Large intestine (tissue), 12 donors: ENCODE measurements at places on chromosomes 11 and 22. TPM values are rescaled to one million over a fixed set of nuclear protein-coding genes. Genes with fewer than 3 reads are reported as not detected.

DNA sequence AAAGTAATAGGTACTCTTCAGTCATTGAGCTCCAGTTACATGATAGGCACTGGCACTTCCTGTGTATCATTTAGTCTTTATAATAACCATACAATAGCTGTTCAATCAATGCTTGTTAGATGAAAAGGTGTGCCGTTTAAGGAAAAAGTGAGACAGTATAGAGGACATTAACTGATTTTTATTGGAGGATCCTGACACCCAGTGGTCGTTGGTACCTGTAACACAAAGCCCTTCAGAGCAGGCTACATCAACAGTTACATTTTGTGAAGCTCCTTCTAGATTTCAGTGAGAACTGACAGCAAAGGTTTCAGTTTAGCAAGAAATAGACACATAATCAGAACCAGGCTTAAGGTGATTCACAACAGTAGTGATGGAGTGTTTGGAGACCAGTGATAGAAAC, 44.2 kb downstream of the CCDC81 start:
- DNase-seq = no peak

DNA sequence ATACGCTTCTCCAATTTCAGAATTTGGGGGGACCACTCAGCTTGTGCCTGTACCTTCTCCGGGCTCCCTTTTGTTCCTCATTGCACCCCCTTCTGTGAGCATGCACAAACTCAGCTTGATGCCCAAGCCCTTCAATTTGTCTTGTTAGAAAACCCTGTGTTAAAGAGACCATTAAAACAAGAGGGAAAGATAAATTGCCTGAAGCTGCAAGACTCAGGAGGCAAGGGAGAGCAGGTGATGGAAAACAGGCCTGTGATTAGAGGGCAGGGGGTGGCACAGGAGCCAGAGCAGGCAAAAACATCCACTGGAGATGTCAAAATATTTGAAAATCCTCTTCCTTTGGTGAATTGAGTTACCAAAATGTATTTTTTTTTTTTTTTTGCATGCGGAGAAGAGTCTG, 121.7 kb downstream of the MIAT start:
- no peak for DNase-seq

GRCh38 chr11:76677458-76677765, 6.9 kb upstream of the LRRC32 start:
- DNase-seq = no peak

- DNase-seq = peak; percentile 98
Observed at GRCh38 chr11:75786101-75786736, 17.6 kb downstream of the DGAT2 start.

DNA sequence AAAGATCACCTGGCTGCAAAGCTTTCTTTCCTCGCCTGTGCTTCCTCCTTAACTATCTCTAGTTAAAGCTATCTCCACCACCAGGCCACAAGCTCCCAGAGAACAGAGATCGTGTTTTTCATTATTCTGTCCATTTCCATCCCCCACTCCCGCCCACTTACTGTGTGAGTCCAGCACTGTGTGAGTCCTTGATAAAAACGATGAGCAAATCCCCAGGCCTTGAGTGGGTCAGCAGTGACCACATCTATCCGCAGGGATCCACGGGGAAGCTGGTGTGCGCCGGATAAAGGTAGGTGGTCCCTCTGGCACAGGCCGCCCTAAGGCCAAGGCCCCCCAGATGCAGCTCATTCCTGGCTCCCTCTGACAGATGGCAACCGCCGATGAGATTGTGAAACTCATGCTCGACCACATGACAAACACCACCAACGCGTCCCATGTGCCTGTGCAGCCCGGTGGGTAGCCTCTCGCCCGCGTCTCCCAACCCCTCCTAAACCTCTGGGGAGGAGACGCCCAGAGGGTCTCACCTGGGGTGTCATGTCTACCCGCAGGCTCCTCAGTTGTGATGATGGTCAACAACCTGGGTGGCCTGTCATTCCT, 9.3 kb downstream of the TKFC start:
- DNase-seq = no peak

GRCh38 chr11:131303611-131304119, 66.8 kb upstream of the NTM start:
- DNase-seq = no peak

GRCh38 chr11:117633976-117634755, 162.8 kb downstream of the DSCAML1 start:
- DNase-seq = no peak

DNA sequence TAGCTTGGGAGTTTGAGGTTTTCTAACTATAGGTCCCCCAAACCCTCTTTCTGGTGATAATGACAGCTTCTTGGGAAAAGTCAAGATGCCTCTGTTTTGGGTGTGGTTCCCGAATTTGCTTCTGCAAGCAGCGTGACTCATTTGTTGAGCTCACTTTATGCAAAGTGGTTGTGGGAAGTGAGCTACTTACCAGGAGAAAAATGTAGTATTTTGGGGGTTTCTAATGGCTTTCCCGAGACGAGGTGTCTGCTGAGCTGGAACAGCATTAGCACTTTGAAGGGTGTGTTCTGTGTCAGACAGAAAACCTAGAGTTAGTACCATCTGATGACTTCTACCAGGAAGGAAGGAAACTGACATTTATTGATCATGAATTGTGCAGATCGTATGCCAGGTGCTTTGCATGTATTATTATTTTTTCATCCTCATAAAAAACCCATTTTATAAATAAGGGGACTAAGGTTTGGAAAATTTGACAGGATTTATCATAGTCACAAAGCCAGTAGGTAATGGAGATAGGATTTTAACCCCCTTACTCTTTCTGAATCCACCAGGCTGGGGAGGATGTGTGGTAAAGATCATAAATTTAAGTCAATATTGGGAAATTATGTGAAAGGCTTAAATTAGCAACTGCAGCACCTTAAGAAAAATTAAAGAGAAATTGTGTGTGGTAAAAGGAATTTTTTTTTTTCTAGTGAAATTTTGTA, 108.8 kb upstream of the CD44 start:
- DNase-seq = no peak

ARCN1 gene
- polyA plus RNA-seq = 139 TPM

FGF4 gene
- 0.03 TPM for polyA plus RNA-seq
